Stimulated activated CD4-positive, alpha-beta T cell treated with anti-CD3 and anti-CD28 coated beads, Interleukin-4, amount 100 ng/mL, for 4 hours (primary cell): ENCODE measurements at places on chromosomes 2 and 18.

DNA sequence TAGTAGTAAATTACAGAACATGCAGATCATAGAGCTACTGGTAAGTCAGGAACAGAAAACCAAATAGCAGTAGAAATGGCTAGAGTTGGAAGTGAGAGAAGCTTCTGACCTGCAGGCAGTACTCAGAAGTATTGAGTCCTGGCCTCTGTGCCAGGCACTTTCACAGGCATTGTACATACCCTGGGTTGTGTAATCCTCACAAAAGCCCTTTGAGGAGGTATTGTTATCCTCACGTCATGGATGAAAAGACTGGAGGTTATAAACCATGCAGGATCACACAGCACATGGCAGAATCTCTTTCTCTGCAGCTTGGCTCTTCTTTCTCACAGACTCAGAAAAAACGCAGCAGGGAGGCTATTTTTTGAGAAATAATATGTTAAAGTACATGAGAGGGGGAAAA is 789.3 kb upstream of the FAM98A start:
- no peak for DNase-seq

DNA sequence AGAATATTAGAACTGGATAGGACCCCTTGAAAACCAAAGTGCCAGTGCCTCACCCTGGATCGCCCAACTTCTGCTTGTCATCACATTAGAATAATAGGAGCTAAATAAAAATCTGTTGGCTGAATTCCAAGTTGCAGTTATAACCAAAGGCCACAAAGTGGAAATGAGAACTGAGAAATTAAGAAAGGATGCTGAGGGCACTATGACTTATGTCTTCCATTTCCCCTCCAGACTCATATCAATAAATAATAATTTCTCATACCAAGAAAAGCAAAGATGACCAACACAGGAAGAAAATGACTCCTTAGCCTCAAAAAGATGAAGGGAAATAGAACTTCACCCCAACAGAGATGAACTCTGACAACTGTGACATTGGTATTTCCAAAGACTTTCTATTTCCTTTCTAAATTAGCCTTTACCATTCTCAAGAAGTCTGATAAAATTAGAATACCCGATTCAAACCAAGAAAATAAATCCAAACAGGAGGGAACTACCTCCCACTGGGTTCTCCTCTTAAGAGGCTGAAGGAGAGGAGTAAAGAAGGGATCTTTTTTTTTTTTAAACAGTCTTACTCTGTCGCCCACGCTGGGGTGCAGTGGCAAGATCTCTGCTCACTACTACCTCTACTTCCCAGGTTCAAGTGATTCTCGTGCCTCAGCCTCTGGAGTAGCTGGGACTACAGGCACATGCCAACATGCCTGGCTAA is 46.5 kb upstream of the EPG5 start:
- no peak for DNase-seq

DNA sequence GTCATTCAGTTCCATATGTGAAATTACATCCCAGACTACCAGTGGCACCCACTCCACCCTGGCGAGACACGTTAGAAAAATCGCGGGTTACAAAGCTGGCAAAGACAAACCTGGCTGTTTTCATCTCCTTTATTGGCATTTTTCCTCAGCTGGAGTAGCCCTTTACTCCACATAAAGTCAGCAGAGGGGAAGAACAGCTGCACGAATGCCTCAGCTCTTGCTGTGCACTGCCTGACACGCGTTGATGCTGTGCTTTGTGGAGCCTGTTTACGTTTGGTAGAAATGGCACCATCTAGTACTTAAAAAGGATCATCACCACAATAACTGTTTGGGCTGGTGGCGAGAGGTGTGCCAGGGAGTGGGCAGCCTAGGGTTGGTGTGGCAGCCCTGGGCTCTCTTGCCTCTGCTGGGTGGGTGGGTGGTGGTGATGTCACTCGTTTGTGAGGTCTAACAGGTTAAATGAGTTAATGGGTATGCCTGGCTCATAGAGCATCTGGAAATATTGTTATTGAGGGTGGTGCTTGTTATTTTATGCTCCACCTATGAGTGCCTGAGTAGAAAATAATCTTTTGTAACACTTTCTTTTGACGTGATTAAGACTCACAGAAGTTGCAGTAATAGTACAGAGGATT is 16.4 kb downstream of the FARP2 start:
- DNase-seq: no peak

- DNase-seq: no peak
Observed at GRCh38 chr2:118913803-118914645, 28.0 kb upstream of the MARCO start.

DNA sequence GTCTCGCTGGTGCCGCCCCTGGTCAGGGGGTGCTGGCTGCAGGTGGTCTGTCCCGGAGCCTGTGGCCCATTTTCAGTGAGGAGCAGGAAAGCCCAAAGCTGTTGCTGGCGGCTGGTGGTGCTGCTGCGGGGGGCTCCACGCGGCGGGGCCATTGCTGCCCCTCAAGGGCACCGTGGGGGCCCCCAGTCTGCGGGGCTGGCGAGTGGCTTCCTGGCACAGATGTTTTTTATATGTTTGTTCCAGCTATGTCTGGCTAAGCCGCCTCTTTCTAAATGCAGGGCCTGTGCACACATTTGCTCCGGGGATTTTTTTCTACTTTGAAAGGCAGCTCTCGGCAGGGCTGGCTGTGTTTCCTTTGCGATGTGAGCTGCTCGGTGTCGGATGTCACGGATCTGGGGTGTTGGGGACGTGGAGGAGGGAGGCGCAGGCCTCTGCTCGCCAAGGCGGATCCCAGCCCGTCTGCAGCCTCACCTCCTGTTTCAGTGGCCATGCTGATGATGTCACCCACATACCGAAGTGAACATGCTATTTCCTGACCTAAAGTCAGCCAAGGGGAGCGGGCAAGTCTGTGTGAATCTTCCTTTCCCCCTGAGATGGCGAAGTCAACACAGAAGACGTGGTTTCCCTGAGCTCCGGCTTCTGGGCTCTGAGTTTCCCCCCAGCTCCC is 112.0 kb upstream of the CTDP1 start:
- no peak for DNase-seq

DNA sequence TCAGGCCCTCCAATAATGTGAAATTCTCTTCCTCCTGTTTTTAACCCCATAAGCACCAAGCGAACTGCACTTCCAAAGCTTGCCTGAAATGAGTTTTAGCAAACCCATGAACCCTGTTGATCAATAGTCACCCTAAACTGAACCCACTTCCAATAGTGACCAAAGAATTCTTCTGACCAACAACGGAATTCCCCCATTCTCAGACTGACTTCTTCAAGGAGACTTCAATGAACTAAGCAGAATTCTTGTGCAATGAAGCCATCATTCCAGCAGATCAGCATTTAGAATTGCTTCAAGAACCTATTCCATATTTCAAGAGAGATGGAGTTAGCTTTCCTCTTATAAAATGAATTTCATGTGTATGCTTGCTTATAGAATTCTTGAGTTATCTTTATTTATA is 176.9 kb upstream of the FN1 start:
- no peak for DNase-seq

DNA sequence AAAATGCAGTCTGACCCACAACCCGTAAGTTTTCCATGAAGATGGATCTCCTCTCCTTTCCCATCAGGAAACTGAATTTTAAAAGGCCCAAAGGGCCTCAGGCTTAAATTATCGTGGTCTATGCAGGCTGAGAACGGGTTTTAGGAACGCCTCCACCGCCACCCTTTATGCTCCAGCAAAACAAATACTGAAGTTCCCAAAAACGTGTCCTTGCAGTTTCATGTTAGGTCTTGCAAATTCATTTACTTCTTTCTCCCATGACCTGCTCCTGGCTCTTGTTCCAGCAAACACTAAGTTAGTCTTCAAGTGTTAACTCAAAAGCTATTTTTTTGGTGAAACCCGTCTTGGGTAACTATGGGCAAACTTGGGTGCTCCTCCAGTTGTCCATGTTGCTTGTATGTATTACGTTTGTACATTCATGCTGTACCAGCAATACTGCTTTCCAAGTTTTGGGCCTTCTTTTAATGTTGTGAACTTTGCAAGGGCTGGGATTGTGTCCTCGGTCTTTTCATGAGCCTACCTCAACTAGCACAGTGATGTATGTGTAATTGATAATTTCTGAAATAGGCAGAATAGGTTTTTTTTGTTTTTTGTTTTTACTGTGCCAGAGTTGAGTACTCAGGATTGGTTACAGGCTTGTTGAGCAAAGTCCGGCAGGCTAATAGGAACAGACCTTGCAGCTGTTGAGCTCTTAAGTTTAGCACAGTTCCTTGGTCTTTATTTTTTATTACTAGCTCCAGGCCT is 1.8 kb upstream of the RNF149 start:
- no peak for DNase-seq

GRCh38 chr18:48944634-48945033 is 6.1 kb downstream of the SMAD7 start:
- no peak for DNase-seq

DNA sequence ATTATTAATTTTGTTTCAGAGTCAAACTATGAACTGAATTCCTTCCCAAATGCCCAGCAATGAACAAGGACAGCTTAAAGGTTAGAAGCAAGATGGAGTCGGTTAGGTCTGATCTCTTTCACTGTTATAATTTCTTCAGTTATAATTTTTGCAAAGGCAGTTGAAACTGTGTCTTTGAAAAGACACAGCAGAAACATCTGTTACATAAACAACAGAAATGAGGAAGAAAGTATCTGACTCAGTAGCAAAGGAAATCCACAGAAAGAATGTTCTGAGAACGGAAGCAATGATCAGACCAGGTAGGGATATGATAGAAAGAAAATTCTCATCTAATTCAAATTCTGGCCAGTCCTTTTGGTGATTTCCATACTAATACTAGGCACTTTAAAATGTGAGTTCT is 5.2 kb upstream of the RMC1 start:
- DNase-seq: no peak

- DNase-seq: no peak
Observed at GRCh38 chr18:11034884-11035283, 114.5 kb downstream of the PIEZO2 start.

- no peak for DNase-seq
Observed at GRCh38 chr2:69770193-69770702, 28.3 kb downstream of the ANXA4 start.

GRCh38 chr2:194314042-194314441 is 1343.0 kb upstream of the SLC39A10 start:
- DNase-seq: no peak

GRCh38 chr2:133806564-133806963 is 238.3 kb upstream of the NCKAP5 start:
- DNase-seq: no peak

- DNase-seq: no peak
Observed at GRCh38 chr2:165074884-165075283, 119.6 kb upstream of the SLC38A11 start.

DNA sequence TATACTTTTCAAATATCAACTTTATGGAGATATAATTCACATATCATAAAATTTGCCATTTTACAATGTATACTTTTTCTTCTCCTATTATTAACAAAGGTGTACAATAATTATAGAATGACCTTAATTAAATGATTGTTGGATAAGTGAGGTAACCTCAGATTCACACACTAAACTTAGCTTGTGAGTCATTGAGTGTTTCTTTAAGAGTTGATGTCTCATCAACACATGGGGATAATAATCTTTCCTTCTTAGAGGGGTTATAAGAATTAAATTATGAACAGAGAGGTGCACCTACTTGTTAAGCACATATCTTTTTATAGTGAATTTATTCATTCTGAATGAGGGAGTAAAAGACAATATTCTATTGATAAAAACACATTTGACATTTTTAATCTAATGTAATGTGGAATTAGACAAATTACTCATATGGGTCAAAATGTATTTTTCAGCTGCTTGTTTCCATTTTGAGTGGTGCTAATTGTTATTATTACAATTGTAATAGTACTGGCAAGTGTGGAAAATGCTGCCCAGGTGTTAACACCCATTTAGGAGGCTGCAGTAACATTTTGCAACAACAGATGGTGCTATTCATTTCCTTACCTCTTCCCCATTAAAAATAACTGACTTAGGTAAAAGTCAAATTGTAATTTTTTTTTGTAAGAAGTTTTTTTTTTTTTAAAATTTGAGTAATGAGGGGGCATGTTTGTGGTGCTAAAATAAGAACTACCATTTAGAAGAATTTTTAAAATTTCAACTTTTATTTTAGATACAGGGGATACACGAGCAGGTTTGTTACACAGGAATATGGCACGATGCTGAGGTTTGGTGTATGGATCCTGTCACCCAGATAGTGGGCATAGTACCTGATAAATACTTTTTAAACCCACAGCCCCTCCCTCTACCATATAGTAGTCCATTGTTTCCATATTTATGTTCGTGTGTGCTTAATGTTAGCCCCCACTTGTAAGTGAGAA is 32.1 kb upstream of the DYNAP start:
- no peak for DNase-seq

GRCh38 chr2:175854129-175854528 is 147.9 kb downstream of the LNPK start:
- no peak for DNase-seq

DNA sequence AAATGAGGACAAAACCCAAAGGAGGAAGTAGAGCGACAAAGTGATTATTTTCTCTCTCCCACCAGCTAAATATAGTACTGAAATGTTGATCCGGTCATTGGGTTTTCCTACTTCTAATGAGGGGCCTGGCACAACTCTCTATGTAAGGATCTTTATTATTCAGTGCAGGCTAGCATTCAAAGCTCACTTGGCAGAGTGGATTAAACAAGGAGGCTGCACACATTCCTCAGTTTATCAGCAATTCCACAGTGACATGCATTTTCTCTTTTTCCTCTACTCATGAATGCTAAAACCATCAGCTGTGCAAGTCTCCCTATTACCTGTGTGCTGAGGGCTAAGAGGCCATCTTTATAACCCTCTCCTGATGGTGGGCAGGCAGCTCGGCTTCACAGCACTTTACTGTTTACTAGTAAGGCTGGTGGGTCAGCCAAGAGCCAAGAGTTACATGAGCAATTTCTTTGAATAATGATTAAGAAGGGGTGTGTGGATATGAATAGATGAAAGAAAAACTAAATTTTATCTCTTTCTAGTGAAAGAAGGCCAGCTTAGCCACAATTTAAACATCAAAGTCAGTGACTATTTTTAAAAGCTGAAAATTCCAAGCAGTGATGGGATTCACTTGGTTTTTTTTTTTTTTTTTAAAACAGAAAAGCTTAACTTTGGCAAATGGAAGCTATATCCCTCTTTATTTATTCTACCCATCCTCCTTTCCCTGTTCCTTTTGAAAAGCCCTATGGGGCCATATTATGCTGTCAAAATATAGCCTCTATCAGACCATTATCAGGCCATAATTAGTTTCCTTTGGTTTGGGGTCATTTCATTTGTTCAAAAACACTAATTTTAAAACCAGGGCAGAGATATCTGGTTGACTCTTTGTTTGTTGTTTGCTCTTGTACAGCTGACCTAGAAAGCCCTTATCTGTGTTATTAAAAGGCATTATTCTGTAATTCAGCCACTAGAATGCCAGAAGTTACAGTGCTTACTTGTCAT is 111.0 kb downstream of the RBM43 start:
- no peak for DNase-seq

- DNase-seq: no peak
Observed at GRCh38 chr2:109312902-109313301, 183.9 kb downstream of the SH3RF3 start.

- no peak for DNase-seq
Observed at GRCh38 chr2:239695106-239695727, 294.4 kb upstream of the HDAC4 start.

- DNase-seq: no peak
Observed at GRCh38 chr2:141605163-141605562, 525.7 kb downstream of the LRP1B start.

- DNase-seq: no peak
Observed at GRCh38 chr2:123715467-123715982, 309.6 kb upstream of the CNTNAP5 start.

- no peak for DNase-seq
Observed at GRCh38 chr2:167005096-167005495, 116.8 kb downstream of the XIRP2 start.
